ENCODE measurements at places on chromosomes 3 and 15. TPM values are rescaled to one million over a fixed set of nuclear protein-coding genes. Genes with fewer than 3 reads are reported as not detected.
A peak's percentile ranks its signal among the peaks of the same experiment; 100 is the strongest.

DNA sequence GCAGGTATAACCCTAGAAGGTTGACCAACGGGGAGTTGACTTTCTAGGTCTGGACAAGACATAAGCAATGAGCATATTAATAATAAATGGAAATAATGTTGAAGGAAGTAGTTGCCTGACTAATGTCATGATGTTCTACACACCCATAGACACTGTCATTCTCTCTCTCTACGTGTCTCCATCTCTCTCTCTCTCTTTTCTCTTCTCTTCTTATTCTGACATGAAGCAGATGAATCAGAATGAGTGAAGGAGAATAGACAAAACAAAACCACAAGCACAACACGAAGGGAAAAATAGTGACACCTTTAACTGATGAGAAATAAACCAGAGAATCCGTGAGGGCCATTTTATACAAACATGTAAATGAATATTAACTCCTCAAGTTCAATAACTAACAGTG lies 26.7 kb upstream of the CCDC80 start:
- no peak for DNase-seq
- no peak overlapping the region for H3K4me3 ChIP-seq

The GPR171 gene
- total RNA-seq: 4.9 TPM

- no peak overlapping the region for H3K27ac ChIP-seq
- peak; percentile 18 for DNase-seq
- no peak overlapping the region for H3K4me3 ChIP-seq
- H3K36me3 ChIP-seq: no peaks in the 10 kb centered on the region
- H3K27me3 ChIP-seq: no peaks in the 10 kb centered on the region
Measured at GRCh38 chr3:38586546-38587520, 62.7 kb downstream of the SCN5A start.

The FRMD5 gene
- total RNA-seq: 0.41 TPM

DNA sequence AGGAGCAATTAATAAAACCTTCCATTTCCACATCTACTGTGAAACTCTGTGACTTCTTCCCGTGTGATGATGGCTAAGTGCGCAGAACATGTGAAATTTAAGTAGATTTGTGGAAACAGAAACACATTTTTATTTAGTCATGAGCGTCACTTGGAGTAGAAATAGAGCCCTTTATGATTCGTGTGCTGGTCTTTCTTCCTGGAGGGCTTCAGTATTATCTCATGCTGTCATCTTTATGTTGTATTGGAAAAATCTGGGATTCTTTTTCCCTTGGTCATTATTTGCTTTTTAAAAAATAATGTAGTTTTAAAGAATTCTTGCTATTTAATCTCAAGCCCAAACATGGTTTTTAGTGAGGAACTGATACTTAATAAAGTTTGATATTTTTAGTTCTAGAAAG lies 284.0 kb upstream of the CTDSPL start:
- no peak overlapping the region for H3K4me3 ChIP-seq
- peak; percentile 50 for DNase-seq
- H3K27ac ChIP-seq: no peak overlapping the region
- H3K4me1 ChIP-seq: no peaks in the 10 kb centered on the region

GRCh38 chr3:106013971-106014370 lies 145.2 kb upstream of the CBLB start:
- DNase-seq: no peak
- no peaks in the 10 kb centered on the region for H3K27me3 ChIP-seq
- H3K36me3 ChIP-seq: no peaks in the 10 kb centered on the region
- no peak overlapping the region for H3K27ac ChIP-seq

- H3K4me1 ChIP-seq: no peaks in the 10 kb centered on the region
- no peak overlapping the region for H3K27ac ChIP-seq
- no peaks in the 10 kb centered on the region for H3K36me3 ChIP-seq
Measured at GRCh38 chr3:105899516-105899915, 30.7 kb upstream of the CBLB start.

DNA sequence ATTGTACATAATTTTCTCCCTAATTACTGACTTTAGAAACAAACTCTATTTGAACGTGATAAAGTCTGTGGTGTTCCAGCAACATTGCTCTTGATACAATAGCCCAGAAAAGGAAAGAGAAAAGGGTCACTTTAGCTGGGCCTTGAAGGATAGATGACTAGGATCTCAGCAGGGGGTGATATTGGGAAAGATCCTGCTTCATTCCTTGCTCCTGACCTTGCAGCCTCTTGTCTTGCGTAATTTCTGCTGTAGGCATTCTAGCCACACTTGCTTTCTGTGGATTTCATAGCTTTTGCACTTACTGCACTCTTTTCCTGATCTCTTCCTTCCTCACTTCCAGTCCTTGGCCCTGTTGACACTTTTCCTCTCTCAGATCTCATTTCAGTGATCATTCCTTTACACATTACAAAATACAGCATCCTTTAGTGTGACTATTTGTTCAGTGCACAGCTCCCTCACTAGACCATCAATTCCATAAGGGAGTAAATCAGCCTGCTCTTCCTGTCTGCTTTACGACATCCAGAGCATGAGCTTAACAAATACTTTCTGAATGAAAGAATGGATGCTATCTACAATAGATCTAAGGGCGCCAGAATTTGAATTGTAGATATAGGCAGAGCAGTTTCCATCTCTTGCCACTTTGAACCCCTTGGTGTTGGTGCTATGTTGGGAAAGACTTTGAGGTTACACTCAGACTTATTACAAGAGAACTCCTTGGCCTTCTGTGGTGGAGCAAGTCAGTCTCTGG lies 559.6 kb upstream of the MDFIC2 start:
- DNase-seq: no peak
- H3K4me1 ChIP-seq: no peaks in the 10 kb centered on the region
- no peak overlapping the region for H3K27ac ChIP-seq
- H3K27me3 ChIP-seq: no peaks in the 10 kb centered on the region

The WDR72 gene
- total RNA-seq: 55.7 TPM

The LTK gene
- 0.91 TPM for total RNA-seq

GRCh38 chr3:62248734-62249483 lies 124.4 kb downstream of the FEZF2 start:
- no peaks in the 10 kb centered on the region for H3K4me1 ChIP-seq
- H3K4me3 ChIP-seq: no peak overlapping the region
- H3K27me3 ChIP-seq: no peaks in the 10 kb centered on the region
- no peak overlapping the region for H3K27ac ChIP-seq

The IGSF11 gene
- total RNA-seq: 1.3 TPM

- no peak overlapping the region for H3K4me3 ChIP-seq
- H3K36me3 ChIP-seq: no peaks in the 10 kb centered on the region
- H3K4me1 ChIP-seq: no peaks in the 10 kb centered on the region
- H3K27ac ChIP-seq: no peak overlapping the region
Measured at GRCh38 chr3:67459796-67460195, 194.6 kb downstream of the SUCLG2 start.

DNA sequence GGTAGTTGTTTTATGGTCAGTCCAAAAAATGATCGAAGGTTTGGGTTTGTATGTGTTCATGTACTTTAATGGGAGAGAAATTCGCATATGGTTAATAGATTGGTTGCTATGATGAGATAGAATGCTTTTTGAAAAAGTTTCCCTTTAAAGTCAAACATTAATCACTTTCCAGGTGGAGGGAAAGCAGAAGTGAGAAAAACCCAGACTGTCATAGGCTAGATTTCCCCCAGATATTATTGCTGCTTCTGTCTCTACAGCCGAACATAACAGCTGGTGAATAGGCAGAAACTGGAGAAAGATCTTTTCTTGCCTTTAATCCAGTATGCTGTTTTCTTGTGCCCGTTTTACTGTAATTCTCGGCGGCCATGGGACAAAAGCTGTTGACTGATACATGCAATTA lies 287.6 kb downstream of the SOX2 start:
- no peak overlapping the region for H3K4me3 ChIP-seq
- H3K4me1 ChIP-seq: no peaks in the 10 kb centered on the region
- H3K27me3 ChIP-seq: no peaks in the 10 kb centered on the region
- DNase-seq: no peak
- no peaks in the 10 kb centered on the region for H3K36me3 ChIP-seq

- DNase-seq: no peak
- peak overlapping the region; percentile 14 for H3K27ac ChIP-seq
- H3K36me3 ChIP-seq: no peaks in the 10 kb centered on the region
- peaks cover 11% of the 10 kb centered on the region for H3K4me1 ChIP-seq
- no peaks in the 10 kb centered on the region for H3K27me3 ChIP-seq
- no peak overlapping the region for H3K4me3 ChIP-seq
Measured at GRCh38 chr15:38555686-38556334, 8.8 kb downstream of the RASGRP1 start.

The UACA gene
- total RNA-seq: 92.7 TPM

GRCh38 chr3:30185872-30186271 lies 420.5 kb upstream of the TGFBR2 start:
- DNase-seq: no peak
- H3K36me3 ChIP-seq: no peaks in the 10 kb centered on the region
- H3K27ac ChIP-seq: no peak overlapping the region
- no peaks in the 10 kb centered on the region for H3K27me3 ChIP-seq
- H3K4me3 ChIP-seq: no peak overlapping the region

GRCh38 chr3:194640829-194641228 lies 7.6 kb upstream of the TMEM44 start:
- H3K27me3 ChIP-seq: no peaks in the 10 kb centered on the region
- H3K4me1 ChIP-seq: no peaks in the 10 kb centered on the region
- DNase-seq: no peak
- H3K36me3 ChIP-seq: peaks cover 5% of the 10 kb centered on the region

The SMCO1 gene
- total RNA-seq: not detected

The SKIC8 gene
- 48.5 TPM for total RNA-seq

GRCh38 chr15:63362196-63362595 lies 19.4 kb downstream of the CA12 start:
- no peaks in the 10 kb centered on the region for H3K27me3 ChIP-seq
- peaks cover 6% of the 10 kb centered on the region for H3K4me1 ChIP-seq
- no peak overlapping the region for H3K27ac ChIP-seq
- peaks cover 4% of the 10 kb centered on the region for H3K36me3 ChIP-seq

GRCh38 chr3:132418916-132419315 lies 1.6 kb downstream of the DNAJC13 start:
- H3K4me1 ChIP-seq: peaks cover 3% of the 10 kb centered on the region
- no peak overlapping the region for H3K27ac ChIP-seq
- no peaks in the 10 kb centered on the region for H3K36me3 ChIP-seq
- no peaks in the 10 kb centered on the region for H3K27me3 ChIP-seq
- H3K4me3 ChIP-seq: peak overlapping the region; percentile 96
- no peak for DNase-seq

GRCh38 chr3:146326875-146327543 lies 76.1 kb upstream of the PLSCR4 start:
- H3K4me1 ChIP-seq: no peaks in the 10 kb centered on the region
- no peaks in the 10 kb centered on the region for H3K36me3 ChIP-seq
- no peak overlapping the region for H3K4me3 ChIP-seq
- no peak overlapping the region for H3K27ac ChIP-seq

The CASR gene
- total RNA-seq: 72.8 TPM

The MESP1 gene
- total RNA-seq: 2.1 TPM

GRCh38 chr3:56268616-56269383 lies 199.5 kb downstream of the ERC2 start:
- no peak overlapping the region for H3K27ac ChIP-seq
- H3K4me1 ChIP-seq: peaks cover 8% of the 10 kb centered on the region
- H3K4me3 ChIP-seq: no peak overlapping the region
- H3K36me3 ChIP-seq: no peaks in the 10 kb centered on the region

The GABRR3 gene
- total RNA-seq: not detected

The DPPA2 gene
- 0.19 TPM for total RNA-seq

DNA sequence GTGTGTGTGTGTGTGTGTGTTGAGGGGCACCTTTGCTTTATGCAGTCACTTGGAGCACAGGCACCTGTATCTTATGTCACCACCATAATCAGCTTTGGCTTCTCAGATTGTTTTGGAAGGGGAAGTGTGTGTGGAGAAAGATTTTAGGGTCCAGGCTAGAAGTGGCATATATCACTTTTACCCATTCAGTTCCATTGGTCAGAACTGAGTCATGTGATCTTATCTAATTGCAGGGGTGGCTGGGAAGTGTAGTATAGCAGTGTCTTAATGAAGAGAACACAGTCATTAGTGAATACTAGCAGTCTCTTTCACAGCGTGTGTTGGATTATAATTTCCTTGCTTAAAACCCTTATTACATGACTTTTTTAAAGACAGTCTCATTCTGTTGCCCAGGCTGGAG lies 20.6 kb downstream of the NCK1 start:
- DNase-seq: no peak
- no peaks in the 10 kb centered on the region for H3K27me3 ChIP-seq
- H3K36me3 ChIP-seq: no peaks in the 10 kb centered on the region
- no peaks in the 10 kb centered on the region for H3K4me1 ChIP-seq

DNA sequence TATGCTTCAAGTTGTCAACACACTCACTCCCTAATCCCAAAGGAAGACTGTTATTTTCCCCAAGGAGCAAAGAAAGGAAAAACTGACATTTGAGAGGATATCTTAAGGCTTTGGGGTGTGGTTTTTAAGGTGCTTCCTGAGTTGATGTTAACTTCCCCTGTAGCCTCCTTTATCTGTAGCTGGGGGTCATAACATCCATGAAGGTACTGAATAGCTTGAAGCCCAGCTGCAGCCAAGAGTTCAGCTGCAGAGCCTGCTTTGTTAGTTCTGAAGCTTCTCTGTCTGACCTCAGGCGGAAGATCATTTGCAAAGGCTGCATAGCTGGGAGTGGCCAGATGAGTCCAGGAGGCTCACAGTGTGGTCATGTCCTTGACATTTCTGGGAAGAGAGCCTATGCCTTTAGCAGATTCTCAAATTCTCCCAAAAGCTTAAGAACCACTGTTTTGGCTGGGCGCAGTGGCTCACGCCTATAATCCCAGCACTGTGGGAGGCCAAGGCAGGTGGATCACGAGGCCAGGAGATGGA lies 165.4 kb downstream of the SV2B start:
- no peak overlapping the region for H3K4me3 ChIP-seq
- no peak for DNase-seq
- no peaks in the 10 kb centered on the region for H3K4me1 ChIP-seq
- no peaks in the 10 kb centered on the region for H3K27me3 ChIP-seq
- H3K27ac ChIP-seq: no peak overlapping the region

The IGF2BP2 gene
- total RNA-seq: 26.9 TPM

DNA sequence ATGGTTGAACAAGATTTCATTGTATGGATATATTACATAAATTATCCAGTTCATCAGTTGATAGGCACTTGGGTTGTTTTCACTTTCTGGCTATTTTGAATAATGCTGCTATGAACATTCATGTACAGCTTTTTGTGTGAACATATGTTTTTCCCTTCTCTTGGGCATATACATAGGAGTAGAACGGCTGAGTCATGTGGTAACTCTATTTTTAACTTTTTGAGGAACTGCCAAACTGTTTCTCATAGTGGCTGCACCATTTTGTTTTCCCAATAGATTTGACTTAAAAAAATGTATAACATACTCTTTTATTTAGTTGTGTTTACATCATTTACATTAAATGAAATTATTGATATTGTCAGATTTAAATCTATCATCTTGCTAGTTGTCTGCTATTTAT lies 28.8 kb upstream of the RFX7 start:
- no peaks in the 10 kb centered on the region for H3K27me3 ChIP-seq
- no peaks in the 10 kb centered on the region for H3K36me3 ChIP-seq
- H3K27ac ChIP-seq: no peak overlapping the region
- H3K4me3 ChIP-seq: no peak overlapping the region
- H3K4me1 ChIP-seq: no peaks in the 10 kb centered on the region

GRCh38 chr3:5731100-5731499 lies 543.6 kb downstream of the EDEM1 start:
- no peaks in the 10 kb centered on the region for H3K36me3 ChIP-seq
- H3K4me1 ChIP-seq: no peaks in the 10 kb centered on the region
- no peaks in the 10 kb centered on the region for H3K27me3 ChIP-seq
- no peak overlapping the region for H3K4me3 ChIP-seq
- no peak overlapping the region for H3K27ac ChIP-seq

GRCh38 chr15:77775837-77776236 lies 143.1 kb upstream of the LINGO1 start:
- peak; percentile 42 for DNase-seq
- H3K4me3 ChIP-seq: no peak overlapping the region
- H3K36me3 ChIP-seq: no peaks in the 10 kb centered on the region
- H3K27me3 ChIP-seq: no peaks in the 10 kb centered on the region
- no peak overlapping the region for H3K27ac ChIP-seq
- no peaks in the 10 kb centered on the region for H3K4me1 ChIP-seq
